ENCODE measurements at places on chromosomes 6 and 20.

- DNase-seq: no peak
Measured at GRCh38 chr20:14334306-14334930, 3.0 kb downstream of the FLRT3 start.

- DNase-seq: no peak
Measured at GRCh38 chr20:5731753-5732366, 18.3 kb upstream of the SHLD1 start.

GRCh38 chr6:33082702-33083101 is 6.9 kb downstream of the HLA-DPB1 start:
- no peak for DNase-seq

GRCh38 chr6:84638286-84638685 is 126.1 kb downstream of the TBX18 start:
- no peak for DNase-seq

DNA sequence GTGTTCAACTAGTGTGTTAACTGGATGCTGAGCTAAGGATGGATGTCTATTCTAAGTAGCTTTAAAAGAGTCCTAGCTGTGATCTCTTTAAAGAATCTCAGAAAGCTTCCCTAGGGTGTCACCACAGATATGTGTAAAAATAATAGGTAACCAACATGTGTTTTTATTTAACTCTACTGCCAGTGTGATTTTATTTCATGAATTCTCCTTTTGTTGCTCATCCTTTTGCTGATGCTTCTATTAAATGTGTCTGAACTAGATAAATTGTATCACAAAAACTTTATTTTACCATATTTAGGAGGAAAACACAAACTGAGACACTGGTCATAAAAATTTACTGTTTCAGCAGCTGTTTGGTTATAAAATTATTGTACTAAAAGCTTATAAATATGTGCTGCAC is 809.4 kb upstream of the CITED2 start:
- no peak for DNase-seq

DNA sequence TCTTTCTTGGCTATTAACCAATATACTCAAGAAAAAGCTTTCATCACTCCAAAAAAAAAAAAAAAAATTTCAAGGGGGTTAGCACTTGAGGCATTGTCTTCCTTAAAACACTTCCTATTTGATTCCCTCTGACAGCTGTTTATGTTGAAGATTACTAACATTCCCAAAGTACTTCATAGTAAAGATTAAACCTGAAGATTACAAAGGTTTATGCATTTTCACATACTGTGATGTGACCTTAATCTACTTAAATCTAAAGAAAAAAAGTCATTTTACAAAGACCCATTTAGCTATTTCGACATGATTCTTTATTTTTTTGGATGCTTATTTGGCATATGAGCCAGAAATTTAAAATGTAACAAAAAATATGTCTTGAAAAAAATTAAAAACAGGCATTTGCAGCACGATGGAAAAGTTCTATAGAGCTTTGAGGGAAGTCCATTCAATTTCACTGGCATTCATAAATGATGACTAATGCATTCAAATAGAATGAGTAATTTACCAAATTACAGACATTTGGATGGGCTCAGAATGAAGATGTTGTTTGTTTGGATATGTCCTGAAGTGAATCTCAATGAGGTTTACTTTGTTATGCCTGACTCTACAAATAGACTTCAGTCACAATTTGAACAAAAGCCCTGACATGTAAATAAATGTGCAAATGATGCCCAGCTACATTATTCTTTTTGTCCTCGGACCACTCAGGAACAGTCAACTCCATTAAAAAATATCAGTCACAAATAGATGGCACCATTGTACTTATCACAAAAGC is 674.6 kb upstream of the MARCKS start:
- DNase-seq: no peak

- DNase-seq: no peak
Measured at GRCh38 chr6:98324446-98324845, 509.9 kb upstream of the POU3F2 start.

DNA sequence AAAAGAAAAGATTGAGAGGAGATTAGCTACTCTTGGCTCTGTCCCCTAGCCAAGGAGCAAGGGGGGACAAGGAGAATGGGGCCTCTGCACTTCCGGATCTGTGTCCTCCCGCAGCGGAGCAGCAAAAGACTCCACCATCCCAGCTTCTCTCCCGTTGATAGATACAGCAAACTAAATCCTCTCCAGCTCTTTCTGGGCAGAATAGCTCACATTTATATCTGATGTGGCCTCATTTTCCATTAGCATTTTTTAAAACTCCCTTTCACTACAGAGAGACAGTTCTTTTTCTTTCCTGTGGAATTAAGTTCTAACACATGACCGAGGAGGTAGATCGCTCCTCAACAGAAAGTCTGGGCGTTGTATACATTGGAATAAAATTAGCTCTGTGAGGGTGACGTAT is 260.9 kb upstream of the SOX4 start:
- DNase-seq: no peak

GRCh38 chr20:37828684-37829083 is 74.2 kb upstream of the VSTM2L start:
- no peak for DNase-seq

- no peak for DNase-seq
Measured at GRCh38 chr6:34143884-34144580, 1.9 kb downstream of the GRM4 start.
